ENCODE measurements at places on chromosomes 1 and 21.

DNA sequence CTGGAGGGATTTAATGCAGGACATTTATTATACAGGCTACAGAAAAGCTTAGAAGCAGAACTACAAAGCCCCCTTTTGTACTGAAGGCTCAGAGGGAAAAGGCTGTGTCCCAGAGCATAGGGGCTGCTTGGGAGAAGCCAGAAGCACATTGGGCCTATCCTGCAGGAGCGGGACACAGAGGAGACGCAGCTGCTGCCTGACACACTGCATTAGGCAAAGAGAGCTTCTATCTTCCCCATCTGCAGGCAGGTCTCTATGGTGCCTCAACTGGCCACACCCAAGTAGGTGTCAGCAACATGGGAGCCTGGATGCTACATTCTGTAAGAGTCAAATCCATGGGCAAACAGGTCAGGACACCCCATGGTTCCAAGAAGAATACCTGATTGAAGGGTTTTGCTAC is 595.9 kb downstream of the AJAP1 start:
- DNase-seq = no peak

GRCh38 chr1:47840393-47841190 is 156.6 kb downstream of the TRABD2B start:
- DNase-seq = no peak

GRCh38 chr1:61140778-61141177 is 58.4 kb downstream of the NFIA start:
- DNase-seq = no peak

- no peak for DNase-seq
Observed at GRCh38 chr1:69246109-69246508, 321.6 kb upstream of the LRRC7 start.

DNA sequence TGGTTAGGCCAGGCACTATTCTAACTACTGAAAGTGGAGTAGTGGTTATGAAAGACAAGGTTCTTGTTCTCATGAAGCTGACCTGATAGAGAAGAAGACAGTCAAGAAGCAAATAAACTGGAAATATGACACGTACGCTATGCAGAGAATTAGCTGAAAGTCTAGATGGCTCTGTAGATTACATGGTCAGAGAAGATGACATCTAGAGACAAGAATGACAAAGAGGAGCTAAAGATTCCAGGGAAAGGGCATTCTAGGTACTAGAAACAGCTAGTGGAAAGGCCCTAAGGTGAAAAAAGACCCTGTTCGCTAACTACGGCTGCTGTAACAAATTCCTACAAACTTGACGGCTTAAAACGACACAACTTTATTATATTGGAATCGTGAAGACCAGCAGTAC is 68.0 kb upstream of the NRIP1 start:
- no peak for DNase-seq

- no peak for DNase-seq
Observed at GRCh38 chr1:69728206-69728605, 160.5 kb downstream of the LRRC7 start.
